ENCODE measurements at places on chromosomes 5 and 9.

DNA sequence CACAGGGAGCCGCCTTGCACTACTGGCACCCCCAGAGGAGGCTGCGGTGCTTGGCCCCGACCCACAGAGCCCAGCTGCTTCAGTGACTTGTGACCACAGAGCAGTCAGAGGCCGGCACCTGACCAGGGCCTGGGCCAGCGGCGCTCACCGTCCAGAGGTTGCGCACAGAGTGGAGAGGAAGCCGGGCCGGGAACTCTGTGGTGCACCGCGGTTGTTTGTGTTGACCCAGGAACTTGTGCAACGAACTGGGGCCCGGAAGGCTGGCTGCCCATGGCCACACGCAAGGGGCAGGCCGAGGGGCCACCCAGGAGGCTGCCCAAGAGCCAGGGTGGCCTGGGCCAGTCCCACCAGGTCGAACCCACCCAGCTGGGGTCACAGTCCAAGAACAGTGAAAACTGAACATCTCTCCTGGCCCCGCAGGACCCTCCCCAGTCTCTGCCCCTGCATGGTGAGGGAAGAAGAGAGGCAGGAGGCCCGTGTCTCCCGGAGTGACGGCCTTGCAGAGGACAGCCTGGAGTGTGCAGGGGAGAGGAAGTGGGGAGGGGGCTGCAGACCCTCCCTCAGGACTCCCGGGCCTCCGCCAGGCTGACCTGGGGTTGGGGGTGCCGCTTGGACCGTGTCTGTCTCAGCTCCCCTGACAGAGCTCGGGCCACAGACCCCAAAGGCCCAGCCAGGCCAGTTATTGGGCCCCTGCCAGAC lies 42.8 kb upstream of the EGFL7 start:
- DNase-seq: peak; percentile 82

- no peak for DNase-seq
Observed at GRCh38 chr5:132592521-132592920, 35.7 kb downstream of the RAD50 start.

DNA sequence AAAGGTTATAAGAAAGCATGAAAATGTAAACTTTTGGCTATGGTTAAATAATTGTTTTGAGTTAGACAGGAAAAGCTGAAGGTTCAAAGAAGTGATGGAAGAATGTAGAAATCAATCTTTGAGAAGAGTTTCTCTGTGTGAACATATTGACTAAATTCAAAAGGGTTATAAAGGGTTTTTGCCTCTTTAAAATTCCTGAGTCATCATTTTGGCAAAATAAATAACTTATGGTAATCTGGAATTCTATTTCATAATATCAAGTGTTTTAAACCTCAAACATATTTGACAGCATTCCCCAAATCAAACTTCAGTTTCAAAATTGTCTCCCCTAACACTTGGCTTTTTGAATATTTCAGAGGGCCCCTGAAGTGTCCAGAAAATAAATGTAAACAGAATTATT lies 60.6 kb upstream of the SPINK5 start:
- no peak for DNase-seq

GRCh38 chr9:129284607-129285291 lies 106.7 kb upstream of the IER5L start:
- DNase-seq: no peak

DNA sequence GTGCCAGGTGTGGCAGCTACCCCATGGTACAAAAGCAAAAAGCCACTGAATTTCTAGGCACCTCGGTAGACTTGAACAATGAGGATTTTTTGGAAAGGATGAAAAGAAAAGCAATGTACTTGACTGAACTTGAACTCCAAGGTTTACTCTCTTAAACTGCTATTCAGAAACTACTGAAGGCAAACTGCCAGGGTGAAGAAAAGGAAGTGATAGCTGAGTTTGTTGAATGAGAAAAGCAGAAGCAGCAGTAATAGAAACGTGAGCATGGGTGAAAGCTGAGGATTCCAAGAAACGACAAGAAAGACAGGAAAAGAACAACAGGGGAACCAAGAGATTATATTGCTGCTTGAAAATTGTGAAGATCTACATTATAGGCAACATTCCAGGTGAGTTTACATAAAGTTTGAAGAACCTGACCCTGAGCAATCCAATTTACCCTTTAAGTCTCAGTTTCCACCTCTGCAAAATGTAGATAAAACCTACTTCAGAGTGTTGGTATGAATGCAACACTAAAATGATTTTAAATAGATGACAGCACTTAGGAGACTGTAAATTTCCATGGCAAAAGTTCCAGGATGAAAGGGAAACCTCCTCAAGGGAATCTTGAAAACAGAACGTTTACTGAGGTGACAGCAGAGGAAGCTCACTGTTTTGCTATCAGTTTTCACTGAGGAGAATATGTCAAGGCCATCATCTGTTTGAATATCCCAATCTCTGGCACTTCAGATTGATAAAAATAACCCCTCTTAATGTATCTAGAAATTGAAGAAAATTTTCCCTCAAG lies 245.8 kb downstream of the SPATA31D1 start:
- DNase-seq: no peak

GRCh38 chr5:38468202-38468673 lies 88.2 kb downstream of the LIFR start:
- DNase-seq: no peak

DNA sequence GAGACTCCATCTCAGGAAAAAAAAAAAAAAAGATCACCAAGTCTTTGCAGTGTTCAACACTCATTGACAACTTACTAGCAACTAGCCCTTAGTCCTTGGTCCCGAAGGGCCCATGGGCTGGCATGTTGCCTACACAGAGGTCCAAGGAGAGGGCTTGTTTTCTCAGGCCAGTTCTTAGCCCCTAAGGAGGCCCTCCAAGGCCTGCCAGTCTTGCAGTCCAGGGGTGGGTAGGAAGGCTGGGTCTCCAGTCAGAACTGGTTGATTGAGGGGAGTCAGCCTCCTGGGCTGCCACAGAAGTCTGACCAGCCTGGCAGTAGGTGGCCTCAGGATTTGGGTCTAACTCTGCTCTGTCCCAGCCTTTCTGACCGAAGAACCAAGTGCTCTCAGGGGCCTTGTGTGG lies 32.7 kb downstream of the IER5L start:
- no peak for DNase-seq

DNA sequence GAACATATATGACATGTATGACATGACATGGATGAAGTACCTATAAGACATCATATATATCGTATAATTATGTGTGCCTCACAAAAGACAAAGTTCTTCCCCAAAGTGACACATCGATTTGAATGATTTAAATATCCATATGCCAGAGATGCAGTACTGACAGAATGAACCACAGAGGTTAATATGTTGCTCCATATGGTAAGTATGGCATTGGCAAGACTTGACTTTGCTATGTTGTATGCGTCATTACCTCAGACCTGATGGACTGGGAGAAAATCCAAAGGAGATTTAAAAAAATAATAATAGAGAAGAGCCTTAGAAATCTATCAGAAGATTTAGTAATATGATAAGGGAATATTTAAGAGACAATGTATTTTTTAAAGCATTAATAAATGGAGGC lies 263.2 kb downstream of the PJA2 start:
- DNase-seq: no peak

DNA sequence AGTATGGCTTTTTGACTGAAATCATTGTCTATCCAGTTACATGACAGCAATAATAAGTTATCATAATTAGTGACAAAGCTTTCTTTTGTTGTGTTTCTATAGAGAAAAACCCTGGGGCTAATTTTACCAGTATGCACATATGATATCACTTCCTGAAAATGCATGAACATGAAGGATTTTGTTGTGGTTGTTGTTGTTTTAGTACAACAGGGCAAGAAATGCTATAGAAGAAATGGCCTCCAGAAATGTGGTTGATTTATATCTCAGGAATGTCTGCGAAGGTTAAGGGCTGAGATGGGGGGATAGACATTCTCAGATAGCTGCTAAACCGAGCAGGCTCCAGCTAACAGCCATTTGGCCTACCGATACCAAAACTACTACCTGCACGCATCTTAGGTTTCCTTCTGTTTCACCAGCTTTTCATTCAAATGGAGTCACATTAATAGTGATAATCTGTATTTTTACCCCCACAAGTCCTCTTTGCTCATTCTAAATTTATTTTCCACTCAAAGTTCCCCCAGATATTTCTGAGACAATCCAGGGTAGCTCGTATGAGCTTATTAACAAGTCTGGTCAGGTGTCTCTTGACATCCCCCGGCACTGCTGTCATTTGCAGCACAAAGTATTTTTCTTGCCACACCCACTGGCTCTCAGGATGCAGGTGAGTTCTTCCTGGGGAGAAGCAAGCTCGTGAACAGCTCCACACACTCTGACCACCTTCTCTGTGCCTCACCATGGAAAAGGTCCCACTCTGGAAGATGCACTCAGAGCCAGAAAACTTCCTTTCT lies 232.4 kb upstream of the GAS1 start:
- no peak for DNase-seq

- no peak for DNase-seq
Observed at GRCh38 chr9:138015021-138015829, 137.6 kb downstream of the CACNA1B start.

- DNase-seq: no peak
Observed at GRCh38 chr9:1913631-1914330, 101.4 kb upstream of the SMARCA2 start.

- peak; percentile 90 for DNase-seq
Observed at GRCh38 chr9:137021979-137022661, 5.9 kb downstream of the ABCA2 start.

DNA sequence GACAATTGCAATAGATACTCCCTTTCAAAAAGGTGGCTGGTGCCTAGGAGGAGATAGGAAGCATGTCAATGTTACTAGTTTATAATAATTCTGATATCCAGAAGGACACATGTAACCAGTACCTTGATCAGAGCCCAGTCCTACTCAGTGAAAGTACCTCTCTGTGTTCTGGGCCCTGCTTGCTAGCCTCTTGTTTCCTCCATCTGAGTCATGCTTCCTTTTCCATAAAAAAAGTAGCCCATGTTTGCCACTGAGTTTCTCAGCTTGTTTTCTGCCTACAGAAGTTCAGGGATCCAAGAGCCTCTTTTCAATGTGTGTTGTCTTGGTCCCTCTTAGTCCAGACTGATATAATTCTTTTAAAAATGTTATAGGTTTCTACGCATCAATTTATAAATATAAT lies 149.0 kb downstream of the SSBP2 start:
- DNase-seq: no peak

- no peak for DNase-seq
Observed at GRCh38 chr5:159962214-159962613, 45.9 kb downstream of the ADRA1B start.

GRCh38 chr9:123470121-123470782 lies 114.3 kb downstream of the CRB2 start:
- peak; percentile 73 for DNase-seq

GRCh38 chr5:909086-909485 lies 16.4 kb downstream of the TRIP13 start:
- DNase-seq: no peak

Measured in HuH-7 (cell line).